ENCODE measurements at places on chromosomes 3 and 15.
A peak's percentile ranks its signal among the peaks of the same experiment; 100 is the strongest.

- peak; percentile 96 for DNase-seq
These were observed 109.3 kb upstream of the MME start for GRCh38 chr3:154970797-154971196.

DNA sequence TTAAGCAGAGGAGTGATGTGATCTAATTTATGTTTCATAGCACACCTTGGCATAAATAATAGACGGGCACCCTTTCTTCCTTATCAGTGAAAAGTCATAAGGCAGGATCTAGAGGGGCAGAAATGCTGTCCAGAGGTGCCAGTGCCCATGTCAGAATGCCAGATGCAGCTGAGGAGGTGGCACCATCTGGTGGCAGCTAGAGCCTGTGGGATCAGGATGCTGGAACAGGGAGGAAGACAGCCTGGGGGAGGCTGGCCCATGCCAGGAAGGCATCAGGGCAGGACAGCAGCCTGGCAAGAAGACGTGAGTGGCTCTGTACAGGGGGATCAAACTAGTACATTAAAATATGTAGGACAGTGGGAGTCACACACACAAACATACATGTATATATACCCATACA is 16.5 kb downstream of the MYH15 start:
- no peak for DNase-seq

GRCh38 chr15:70556151-70556741 is 207.1 kb downstream of the UACA start:
- no peak for DNase-seq

DNA sequence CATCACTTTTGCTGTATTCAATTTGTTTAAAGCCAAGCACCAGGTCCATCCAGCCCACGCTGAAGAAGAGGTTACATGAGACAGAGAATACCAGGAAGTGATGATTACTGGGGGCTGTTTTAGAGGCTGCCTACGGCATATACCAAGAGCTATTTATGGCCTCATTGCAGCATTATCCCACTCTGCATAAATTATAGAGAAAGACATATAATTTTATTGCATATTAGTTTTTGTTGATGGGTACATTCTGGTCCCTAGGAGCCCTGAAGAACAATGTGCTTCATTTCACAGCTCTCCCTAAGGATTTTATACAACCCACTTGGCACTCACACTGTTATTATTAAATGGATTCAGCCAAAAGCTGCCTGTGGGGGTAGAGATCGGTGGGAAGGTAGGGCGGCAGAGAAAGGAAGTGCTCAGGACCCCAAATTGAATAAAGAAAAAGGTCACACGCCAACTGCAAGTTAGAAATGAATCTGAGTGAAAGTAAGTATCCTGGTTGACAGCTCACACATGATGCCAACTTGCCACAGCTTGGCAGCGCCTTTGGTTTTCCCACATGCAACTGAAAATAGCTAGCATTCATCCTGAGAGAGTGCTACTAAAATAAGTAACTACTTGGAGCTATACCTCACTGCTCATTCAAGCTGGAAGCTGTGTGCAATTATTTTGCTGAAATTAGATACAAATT is 73.7 kb downstream of the CCNL1 start:
- DNase-seq = no peak

DNA sequence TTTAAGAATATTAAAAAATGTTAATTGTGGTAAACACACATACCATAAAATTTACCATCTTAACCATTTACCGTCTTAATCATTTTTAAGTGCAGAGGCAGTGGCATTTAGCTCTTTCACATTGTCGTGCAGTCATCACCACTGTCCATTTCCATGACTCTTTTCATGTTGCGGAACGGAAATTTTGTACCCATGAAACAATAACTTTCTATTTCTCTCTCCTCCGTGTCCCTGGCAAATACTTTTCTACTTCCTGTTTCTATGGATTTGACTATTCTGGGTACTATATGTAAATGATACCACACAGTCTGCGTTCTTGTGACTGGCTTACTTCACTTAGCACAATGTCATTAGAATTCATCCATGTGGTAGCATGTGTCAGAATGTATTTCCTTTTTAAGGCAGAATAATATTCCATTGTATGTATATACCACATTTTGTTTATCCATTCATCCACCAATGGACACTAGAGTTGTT is 27.9 kb downstream of the AKAP13 start:
- DNase-seq = no peak

GRCh38 chr15:49987198-49987785 is 131.7 kb downstream of the ATP8B4 start:
- peak; percentile 6 for DNase-seq
